ENCODE measurements at places on chromosomes 4 and X.

GRCh38 chrX:132652871-132653270 lies 164.0 kb upstream of the MBNL3 start:
- no peak for DNase-seq

GRCh38 chrX:10502961-10503360 lies 117.4 kb downstream of the MID1 start:
- DNase-seq = no peak

GRCh38 chr4:150211016-150211415 lies 132.8 kb downstream of the DCLK2 start:
- DNase-seq = no peak

DNA sequence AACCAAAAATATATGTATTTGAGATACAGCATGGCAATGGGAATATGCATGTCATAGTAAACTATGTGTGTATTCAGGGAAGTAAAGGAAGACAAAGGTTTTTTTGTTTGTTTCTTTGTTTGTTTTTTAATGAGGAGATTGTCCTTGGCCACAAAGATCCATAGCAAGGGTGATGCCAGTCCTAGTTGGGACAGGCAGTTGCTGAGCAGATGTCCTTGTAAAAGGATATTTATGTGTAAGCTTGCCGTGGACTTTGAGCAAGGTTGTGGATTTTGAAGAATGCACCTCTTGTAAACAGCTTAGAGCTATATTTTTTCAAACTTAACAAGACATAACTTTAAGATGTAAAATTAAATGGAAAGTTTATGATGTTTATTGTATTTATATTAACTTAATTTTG lies 69.9 kb upstream of the GABRE start:
- DNase-seq = no peak

DNA sequence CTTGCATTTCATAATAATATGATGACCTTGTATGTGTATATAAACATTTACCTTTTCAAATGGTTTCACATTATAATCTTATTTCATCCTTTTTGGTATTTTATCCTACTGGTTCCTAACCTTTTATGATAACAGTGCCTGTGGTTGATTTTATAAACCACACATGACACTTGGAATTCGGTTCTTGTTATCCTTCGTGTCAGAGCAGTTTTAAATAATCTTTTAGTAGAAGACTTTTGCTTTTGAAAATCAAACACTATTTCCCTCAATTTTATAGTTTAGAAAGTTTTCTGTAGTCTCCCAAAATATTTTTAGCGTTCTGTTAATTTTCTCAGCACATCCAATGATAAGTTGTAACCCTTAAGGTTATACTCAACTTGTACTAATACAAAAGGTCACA lies 676.8 kb downstream of the RAPGEF2 start:
- DNase-seq = no peak
